Amniotic epithelial cell (primary cell): ENCODE measurements at places on chromosomes 7 and 10.

DNA sequence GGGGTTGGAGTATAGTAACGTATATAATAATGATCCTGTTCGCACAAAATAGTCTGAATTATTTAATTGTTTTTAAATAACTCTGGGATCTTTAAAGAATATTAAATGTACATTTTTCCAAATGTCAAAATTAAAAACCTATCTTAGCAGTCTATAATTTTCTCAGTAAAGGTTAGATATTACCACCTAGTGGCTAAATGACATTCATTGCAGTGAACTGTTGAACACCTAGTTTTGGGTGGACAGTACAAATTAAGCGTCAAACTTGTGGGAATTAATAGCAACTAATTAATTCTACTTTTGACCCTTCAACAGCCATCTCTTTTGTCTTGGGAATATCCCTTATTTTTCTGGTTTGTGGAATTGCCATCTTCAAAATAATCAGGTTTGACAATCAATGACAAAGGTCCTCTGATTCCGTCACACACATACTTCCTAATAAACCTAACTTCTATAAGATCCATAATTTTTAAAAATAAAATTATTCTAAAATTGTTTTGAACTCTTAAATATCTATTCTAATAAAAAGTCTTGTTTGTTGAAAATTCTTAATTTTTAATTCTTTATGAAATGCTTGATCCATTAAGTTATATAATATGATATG, 165.7 kb downstream of the SEMA3D start:
- DNase-seq = peak; percentile 32

- peak; percentile 83 for DNase-seq
Measured at GRCh38 chr10:8054494-8055407, at the start of gene GATA3. GATA3 (plus strand) TSS chr10:8054688; CDS start chr10:8055656, 968 bp downstream.

GRCh38 chr10:121007264-121007663, 156.1 kb downstream of the WDR11 start:
- DNase-seq = no peak

DNA sequence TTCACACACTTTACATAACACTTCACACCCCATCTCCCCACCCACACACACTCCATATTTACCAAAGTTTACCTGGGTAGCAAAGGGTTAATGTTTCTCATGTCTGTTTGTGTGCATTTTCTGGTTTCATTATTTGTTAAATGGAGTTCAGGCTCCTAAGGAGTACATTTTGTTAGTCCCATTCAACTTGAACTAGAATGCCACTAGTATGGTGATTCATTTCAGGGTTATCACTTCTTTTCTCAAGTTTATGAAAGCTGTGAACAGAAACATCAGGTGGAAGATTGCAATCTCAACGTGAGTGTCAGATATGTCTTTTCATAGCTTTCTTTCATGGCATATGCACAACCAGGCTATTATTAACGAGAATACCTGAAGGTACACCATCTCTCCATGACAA, 1027.5 kb downstream of the GATA3 start:
- DNase-seq = no peak

GRCh38 chr10:109934958-109935793, 11.9 kb upstream of the XPNPEP1 start:
- DNase-seq = peak; percentile 58

GRCh38 chr7:41975849-41976248, 261.2 kb downstream of the GLI3 start:
- peak; percentile 75 for DNase-seq

GRCh38 chr7:103668279-103668941, 222.4 kb upstream of the SLC26A5 start:
- DNase-seq = no peak

DNA sequence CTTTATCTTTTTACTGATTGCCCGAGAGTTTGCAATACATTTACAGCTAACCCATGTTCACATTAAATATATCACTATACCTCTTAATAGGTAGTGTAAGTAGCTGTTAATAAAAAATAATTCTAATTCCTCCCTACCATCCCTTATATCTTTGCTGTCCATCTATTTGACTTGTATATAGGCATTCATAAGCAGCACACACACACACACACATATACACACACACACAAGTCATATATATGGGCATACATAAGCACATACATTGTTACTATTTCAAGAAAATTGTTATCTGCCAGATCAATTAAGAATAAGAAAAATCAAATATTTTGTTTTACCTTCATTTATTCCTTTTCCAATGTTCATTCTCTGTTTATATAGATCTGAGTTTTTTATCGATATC, 176.4 kb downstream of the PPP1R3A start:
- DNase-seq = no peak

DNA sequence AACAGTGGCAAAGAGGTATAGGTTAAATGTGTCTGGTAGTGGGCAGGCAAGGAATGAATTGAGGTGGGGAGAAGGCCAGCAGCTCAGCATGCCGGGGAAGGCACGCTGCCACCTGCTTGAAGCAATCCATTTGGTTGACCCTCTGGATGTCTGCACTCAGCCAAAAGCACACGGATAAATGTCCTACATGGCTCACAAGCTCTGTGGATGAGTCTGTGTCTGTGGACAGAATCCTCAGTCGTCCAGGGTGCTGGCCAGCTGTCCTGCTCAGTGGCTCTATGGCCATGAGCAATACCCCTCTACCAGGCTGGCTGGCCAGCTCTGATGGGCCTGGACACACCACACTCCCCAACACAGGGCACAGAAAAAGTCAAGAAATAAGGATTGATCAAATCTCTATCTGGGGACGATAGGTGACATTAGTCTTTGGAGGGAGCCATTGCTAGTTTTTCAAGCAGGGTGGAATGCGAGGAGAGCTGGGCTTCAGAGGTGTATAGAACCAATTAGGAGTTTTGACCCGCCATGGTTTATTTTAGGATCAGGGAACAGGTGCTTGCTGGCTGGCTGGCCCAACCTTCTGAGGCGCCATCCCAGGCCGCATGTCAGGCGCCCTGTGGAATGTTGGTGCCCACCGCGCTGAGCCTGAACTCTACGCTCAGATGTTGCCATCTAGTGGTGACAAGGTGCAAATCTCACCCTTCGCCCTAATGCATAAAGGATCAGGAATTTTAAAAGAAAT, 493.4 kb downstream of the TNS3 start:
- peak; percentile 57 for DNase-seq
